ENCODE measurements at places on chromosomes 4 and X. TPM values are rescaled to one million over a fixed set of nuclear protein-coding genes. Genes with fewer than 3 reads are reported as not detected.

The USP51 gene
- 0.18 TPM for total RNA-seq

The PTPN13 gene
- total RNA-seq: 2.9 TPM

GRCh38 chrX:22194660-22194945 is 78.1 kb upstream of the CBLL2 start:
- no peak overlapping the region for H3K27ac ChIP-seq
- H3K4me3 ChIP-seq: no peak overlapping the region
- H3K27me3 ChIP-seq: no peaks in the 10 kb centered on the region

- DNase-seq: no peak
- H3K27ac ChIP-seq: no peak overlapping the region
- H3K36me3 ChIP-seq: no peaks in the 10 kb centered on the region
- no peaks in the 10 kb centered on the region for H3K27me3 ChIP-seq
- no peaks in the 10 kb centered on the region for H3K4me1 ChIP-seq
- no peak overlapping the region for H3K4me3 ChIP-seq
These were observed 50.3 kb downstream of the MED28 start for GRCh38 chr4:17664755-17665154.

GRCh38 chr4:138953961-138954371 is 61.6 kb upstream of the NOCT start:
- DNase-seq: no peak
- H3K27ac ChIP-seq: no peak overlapping the region
- H3K4me3 ChIP-seq: no peak overlapping the region
- H3K4me1 ChIP-seq: peaks cover 3% of the 10 kb centered on the region

The GYPA gene
- total RNA-seq: not detected

- no peaks in the 10 kb centered on the region for H3K27me3 ChIP-seq
- no peak overlapping the region for H3K27ac ChIP-seq
- H3K4me3 ChIP-seq: no peak overlapping the region
- no peak for DNase-seq
These were observed 111.4 kb upstream of the KLHL13 start for GRCh38 chrX:118228041-118228440.

All from Peyer's patch (tissue), 4 donors.